ENCODE measurements at places on chromosomes 12 and 14. TPM values are rescaled to one million over a fixed set of nuclear protein-coding genes. Genes with fewer than 3 reads are reported as not detected.

DNA sequence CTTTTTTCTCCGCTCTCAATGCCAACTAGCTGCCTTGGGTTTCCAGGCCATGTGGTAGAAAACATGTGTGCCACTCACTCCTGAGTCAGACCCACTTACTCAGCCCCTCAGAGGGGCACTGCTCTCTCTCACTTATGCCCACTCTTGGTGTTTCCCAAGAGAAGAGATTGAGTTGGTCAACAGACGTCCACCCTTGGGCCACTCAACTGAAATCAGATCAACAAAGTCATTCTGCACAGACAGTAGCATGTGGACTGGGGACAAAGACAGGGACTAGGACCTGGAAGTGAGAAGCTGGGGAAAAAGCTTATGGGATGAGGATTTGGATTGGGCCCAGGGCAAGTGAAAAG, 161.2 kb downstream of the EFCAB11 start:
- no peak for DNase-seq

GRCh38 chr12:25529738-25530137, 23.3 kb downstream of the LMNTD1 start:
- peak; percentile 51 for DNase-seq

GRCh38 chr12:71011261-71011660, 90.7 kb upstream of the PTPRR start:
- DNase-seq = peak; percentile 58

DNA sequence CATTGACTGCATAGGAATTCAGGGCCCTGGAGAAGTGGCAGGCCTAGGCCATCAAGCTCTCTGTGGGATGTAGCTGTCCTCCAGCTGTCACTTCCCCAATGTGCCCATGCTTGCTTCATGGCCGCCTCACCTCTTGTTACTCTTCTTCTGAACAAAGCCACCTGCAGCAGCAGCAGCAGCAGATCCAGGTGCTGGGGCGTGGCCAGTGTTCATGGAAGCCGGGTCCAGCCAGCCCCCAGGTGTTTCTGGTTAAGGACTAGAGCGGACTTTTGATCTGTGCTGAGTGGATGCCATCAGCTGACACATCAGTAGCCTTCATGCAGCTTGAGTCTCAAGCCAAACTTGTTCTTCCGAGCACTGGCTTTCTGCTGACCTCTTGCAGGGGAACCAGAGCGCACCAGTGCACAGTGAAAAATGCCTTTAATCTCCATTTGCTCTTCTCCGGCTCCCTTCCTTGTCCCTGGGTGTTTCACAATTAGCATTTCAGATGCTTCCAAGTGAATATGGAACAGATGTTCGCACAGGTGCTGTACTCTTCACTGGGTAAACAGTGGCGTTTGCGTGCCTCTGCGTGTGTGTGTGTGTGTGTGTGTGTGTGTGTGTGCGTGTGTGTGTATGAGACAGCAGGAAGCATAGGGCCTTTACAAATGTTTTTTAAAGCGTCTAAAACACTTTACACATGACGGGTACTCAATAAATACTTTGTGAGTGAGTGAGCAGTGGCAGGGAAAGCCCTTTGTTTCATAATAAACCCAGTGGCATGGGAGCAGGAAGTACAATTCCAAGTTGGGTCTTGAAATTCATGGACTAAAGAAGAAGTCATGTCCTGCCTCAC, 20.1 kb downstream of the TPCN1 start:
- DNase-seq = peak; percentile 78

Gene CAPZA3
- not detected for total RNA-seq

- peak; percentile 80 for DNase-seq
Observed at GRCh38 chr14:96090441-96091148, 51.4 kb downstream of the C14orf132 start.

Gene RNU4-1
- total RNA-seq = under 0.01 TPM

DNA sequence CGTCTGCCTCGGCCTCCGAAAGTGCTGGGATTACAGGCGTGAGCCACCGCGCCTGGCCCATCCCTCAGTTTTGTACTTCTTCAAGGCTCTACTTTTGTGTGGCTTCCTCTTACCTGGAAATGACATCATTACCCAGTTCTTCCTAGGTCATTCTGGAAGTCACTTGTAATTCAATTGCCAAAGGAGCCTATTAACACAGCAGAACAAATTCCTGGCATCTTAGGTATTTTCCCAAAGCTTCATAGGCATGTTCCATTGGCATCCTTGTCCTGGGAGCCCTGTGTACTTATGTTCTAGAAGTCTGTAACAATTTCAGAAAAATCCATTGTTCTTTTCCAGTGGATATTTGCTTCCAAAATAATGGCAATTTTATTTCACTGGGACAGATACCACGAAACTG, 60.6 kb downstream of the DAAM1 start:
- DNase-seq = no peak

DNA sequence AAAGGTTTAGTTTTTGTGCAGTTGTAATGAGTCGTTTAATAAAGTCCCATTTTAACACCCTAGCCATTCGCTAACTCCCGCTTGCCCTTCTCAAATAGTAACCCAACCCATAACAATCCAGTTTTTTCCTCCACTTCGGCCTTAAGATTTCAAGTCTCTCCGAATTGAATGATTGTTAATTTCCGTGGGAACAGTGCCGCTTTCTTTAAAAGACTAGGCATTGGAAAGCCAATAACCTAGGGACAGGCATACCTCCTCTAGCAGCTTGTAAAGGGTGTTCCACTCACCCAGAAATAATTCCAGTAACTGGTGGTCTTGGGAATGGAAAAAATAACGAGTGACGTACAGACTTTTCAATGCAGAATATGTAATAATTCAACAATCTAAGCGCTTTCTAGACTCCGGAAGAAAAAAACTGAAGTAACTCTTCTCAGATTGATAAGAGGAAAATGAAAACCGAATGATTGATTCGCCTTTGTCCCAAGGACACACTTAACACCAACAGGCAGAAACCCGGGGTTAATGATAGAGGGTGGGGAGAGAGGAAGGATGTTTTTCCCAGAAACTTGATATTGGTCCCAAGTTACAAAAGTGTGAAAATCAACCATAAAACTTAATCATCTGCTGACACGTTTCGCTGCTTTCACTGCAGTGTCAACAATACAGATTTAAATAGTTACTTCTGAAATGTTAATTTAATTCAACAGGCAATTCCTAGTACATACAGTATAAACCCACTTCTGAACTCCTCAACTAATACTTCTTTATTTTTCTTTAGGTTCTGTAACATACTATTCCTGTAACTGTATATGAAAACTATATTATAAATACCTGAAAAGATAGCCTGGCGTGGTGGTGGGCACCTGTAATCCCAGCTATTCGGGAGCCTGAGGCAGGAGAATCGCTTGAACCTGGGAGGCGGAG, 1.0 kb upstream of the SINHCAF start:
- peak; percentile 43 for DNase-seq

GRCh38 chr12:77060136-77060882, 5.1 kb downstream of the E2F7 start:
- no peak for DNase-seq

DNA sequence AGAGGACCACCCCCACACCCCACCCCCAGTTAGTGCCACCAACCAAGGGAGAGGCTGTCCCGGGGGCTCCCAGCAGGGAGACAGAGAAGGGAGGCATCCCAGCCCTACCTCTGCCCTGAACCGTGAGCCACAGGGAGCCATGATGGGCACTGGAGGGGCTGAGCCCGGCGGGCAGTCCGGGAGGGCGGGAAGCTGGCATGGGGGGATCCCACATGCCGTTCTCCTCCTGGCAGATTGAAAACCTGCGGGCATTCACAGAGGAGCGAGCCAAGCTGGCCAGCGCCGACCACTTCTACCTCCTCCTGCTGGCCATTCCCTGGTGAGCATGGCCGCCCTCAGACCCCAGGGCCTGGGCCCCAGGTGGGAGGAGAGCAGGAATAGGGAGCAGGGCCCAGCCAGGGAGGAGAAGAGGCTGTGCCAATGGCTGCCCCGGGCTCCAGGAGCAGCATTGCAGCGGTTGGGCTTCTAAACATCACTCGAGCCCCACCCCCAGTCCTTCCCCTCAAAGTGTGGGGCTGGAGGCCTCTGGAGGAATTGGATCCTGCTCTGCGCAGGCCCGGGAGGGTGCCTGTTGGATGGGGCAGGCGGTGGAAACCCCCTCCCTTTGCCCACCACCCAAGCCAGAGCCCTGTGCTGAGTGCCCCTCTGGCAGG, 14.5 kb upstream of the ADSS1 start:
- no peak for DNase-seq

DNA sequence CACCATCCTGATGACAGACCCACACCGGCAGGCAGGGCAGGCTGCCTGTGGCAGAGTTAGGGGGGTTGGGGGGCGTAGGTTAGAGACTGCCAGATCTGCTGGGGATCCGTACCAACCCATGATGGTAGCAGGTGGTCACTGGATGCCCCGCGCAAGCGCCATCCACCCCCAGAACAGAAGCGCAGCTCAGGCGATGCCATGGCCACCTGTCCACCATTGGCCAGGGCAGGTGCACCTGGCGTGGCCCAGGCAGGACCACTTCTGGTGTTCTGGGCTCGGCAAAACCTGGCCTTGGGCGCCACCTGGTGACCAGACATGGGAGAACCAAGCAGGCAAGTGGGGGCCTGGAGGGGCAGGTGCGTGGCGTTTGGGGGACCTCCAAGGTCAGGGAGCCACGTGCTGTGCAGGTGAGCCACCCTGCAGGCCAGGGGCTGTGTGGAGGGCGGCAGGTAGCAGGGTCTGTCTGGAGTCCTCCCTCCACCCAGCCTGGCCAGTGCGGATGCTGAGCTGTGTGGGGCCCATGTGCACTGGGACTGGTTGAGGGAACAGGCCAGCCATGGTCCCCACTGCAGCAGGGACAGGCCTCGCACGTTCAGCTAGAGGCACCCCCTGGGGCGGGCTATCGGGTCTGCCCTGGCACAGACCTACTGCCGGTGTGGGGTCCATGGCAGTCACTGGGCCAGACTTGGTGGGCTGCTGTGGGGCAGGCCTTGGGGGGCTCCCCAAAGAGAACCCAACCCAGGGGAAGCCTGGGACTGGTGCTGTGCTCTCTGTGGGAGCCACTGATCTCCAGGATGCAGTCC, 15.6 kb downstream of the BAG5 start:
- DNase-seq = no peak

Gene GSG1
- total RNA-seq = 0.26 TPM

GRCh38 chr12:20604408-20605067, 90.6 kb upstream of the SLCO1C1 start:
- no peak for DNase-seq

- DNase-seq = no peak
Observed at GRCh38 chr14:76510181-76510580, 134.2 kb downstream of the ESRRB start.

Gene SARNP
- 83.0 TPM for total RNA-seq

GRCh38 chr14:75175677-75176141, 703 bp downstream of the TMED10 start:
- no peak for DNase-seq

Gene TAS2R10
- 0.50 TPM for total RNA-seq

DNA sequence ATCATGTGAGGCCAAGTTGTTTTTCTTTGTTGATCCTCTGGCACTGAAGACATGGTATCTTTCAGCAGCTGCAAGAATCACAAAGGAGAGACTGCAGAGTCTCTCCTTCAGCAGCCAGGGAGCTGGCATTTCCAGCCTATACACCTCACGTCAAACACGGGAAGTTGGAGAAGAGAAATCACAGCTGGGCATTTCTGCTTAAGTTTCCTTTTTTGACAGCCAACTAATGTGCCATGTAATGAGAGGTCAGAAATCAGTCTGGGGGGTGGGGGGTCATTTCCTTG, 28.3 kb downstream of the PHLDA1 start:
- no peak for DNase-seq

DNA sequence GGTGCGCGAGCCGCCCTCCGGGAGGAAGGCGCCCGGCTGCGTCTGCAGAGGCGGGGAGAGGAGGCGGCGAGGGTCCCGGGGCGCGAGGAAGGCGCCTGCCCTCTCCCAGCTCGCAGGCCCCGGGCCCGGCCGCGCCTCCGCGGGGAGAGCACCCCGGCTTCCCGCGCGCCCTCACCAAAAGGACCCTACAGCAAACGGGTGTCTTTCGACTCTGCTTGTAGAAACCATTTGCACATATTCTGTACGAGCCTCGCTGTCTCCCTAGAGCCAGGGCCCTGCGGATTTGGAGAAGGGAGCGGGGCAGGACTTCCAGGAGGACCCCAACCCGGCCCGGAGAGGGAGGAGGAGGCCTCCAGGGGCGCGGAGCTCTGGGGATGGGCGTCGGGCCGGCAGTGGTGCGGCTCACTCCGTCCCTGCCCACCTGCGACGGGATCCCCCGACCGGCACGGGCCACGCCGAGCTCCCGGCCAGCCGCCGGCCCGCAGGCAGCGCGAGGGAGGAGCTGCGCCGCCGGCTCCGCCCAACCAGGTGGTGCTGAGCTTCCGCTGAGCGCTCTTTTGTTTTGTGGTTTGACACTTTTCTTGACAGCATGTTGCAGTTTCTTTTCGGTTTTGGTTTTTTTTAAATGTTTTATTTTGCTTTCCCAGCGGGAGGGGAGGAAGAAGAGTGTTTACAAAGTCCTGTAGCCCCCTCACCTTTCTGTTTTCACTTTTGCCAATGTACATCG, 103.3 kb upstream of the FKBP4 start:
- DNase-seq = no peak

Gene ESR2
- 0.66 TPM for total RNA-seq

DNA sequence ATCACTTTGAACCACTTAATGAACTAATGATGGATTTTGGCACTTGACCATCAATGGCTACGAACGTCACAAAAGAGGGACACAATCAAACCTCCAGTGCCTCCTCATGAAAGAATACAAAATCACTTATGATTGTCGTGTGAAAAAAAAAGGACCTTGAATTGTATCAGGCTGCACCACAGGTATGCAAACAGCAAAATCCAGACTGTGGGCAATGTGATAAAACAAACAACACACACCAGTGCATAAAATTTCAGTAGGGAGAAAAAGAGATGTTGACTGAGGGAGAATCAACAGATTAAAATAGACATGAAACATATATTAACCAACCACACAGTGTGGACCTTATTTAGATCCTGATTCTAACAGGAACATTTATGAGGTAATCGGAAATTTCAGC, 2.6 kb downstream of the TSPAN8 start:
- DNase-seq = no peak
